ENCODE measurements at places on chromosomes 3 and 15. TPM values are rescaled to one million over a fixed set of nuclear protein-coding genes. Genes with fewer than 3 reads are reported as not detected.

The SEMA7A gene
- 3.5 TPM for total RNA-seq

- no peak for DNase-seq
These were observed 70.1 kb downstream of the AP4E1 start for GRCh38 chr15:50978580-50978979.

The ABI3BP gene
- total RNA-seq, result not detected

GRCh38 chr15:68337826-68338225 is 60.3 kb downstream of the FEM1B start:
- DNase-seq, result no peak

The TMEM202 gene
- not detected for total RNA-seq

DNA sequence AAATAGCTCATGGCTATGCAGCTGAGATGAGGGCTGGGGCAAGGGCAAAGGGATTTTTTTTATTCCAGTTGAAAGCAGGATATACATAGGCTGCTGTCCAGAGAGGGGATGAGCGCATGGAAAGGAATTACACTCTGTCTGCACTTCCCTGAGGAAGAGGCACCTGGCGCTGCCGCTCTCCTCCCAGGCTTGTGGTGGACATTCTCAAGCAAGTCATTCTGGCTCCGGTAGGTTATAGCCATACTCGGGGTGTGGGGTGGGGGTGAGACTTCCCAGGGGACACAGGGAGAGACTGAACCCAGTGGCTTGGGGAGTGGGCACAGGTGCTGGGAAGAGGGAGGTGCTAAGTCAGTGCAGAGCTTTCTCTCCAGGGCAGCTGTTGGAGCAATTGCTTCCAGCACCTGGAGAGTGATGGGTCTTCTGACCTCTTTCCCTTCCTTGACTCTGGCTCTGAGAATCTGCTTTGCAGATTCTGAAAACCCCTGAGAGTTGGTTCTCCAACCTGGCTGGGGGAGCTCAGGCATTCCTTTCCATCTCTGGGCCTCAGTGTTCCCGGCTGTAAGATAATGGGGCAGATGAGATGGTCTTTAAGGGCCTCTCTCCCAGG is 24.3 kb downstream of the CYP8B1 start:
- DNase-seq, result no peak

Data from neural progenitor cell (in vitro differentiated cells).